ENCODE measurements at places on chromosomes 6 and 20.

- DNase-seq, result no peak
These were observed 28.4 kb downstream of the DPPA5 start for GRCh38 chr6:73325656-73326055.

DNA sequence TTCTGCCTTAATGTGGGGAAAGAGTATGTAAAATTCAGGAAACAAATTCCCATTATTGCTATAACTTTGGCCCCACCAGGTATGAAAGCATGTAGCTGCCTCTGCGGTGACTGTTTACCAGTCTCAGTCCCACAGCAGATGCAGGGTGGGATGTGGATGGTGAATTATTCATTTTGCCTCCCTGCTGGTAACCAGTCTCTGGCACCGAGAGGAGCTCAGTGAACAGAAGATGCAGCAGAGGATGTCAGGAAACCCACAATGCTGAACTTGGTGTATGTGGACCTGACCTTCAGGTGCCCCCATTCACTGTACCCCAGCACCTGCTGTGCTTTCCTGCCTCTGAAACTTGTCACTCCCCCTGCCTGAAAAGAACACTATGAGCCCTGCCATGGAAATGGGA is 8.8 kb upstream of the METTL24 start:
- DNase-seq, result no peak

DNA sequence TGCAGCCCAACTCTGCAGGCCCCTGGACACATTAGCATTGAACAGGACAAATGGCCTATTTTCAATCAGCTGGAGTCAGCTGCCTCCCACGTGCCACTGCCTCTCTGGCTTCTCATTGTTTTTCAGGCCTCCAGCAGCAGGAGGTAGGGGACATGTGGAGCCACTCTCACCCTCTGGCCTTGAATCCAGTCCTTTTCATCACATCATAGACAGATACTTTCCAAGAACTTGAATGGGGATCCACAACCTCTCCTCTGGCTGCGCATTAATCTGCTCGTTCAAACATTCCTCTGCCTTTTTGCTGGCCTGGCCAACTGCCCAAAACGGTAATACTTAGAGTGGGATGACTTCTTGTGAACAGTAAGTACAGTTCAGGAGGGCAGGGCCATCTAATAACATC is 592.3 kb downstream of the PKHD1 start:
- no peak for DNase-seq

GRCh38 chr20:23009636-23010035 is 25.5 kb upstream of the SSTR4 start:
- DNase-seq, result no peak

- DNase-seq, result no peak
These were observed 255.1 kb downstream of the RNGTT start for GRCh38 chr6:88708197-88708744.

- DNase-seq, result no peak
These were observed 220.3 kb downstream of the ALDH8A1 start for GRCh38 chr6:134729561-134729960.

GRCh38 chr6:88843040-88843439 is 120.4 kb downstream of the RNGTT start:
- no peak for DNase-seq

- DNase-seq, result no peak
These were observed 131.6 kb downstream of the OGFRL1 start for GRCh38 chr6:71420095-71420692.

DNA sequence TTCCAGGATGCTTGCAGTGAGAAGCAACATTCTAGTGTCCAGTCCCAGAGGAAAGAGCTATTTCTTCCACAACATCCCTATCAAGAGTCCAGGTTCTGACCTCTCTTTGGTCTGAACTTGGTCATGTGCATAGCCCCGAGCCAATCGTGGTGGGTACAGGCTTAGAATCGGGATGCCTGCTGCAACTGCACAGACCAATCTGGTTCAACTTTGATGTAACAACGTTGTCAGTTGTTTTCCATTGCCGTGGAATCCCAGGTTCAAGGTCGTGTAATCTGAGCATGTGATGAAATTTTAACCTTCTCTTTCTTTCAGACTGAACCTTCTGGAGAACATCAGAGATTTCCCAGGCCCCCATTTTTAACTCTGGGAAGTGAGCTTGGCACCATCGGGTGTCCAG is 130.5 kb downstream of the ANKRD60 start:
- DNase-seq, result no peak

GRCh38 chr6:40075056-40075590 is 140.9 kb upstream of the MOCS1 start:
- no peak for DNase-seq

GRCh38 chr6:52213127-52213526 is 27.0 kb downstream of the IL17A start:
- no peak for DNase-seq

GRCh38 chr6:159762681-159763293 is 942 bp downstream of the ACAT2 start:
- DNase-seq, result no peak

GRCh38 chr20:47506850-47507249 is 5.2 kb downstream of the NCOA3 start:
- DNase-seq, result no peak

GRCh38 chr6:63269470-63269869 is 50.3 kb downstream of the LGSN start:
- no peak for DNase-seq

GRCh38 chr20:53613748-53614147 is 20.1 kb upstream of the ZNF217 start:
- no peak for DNase-seq

DNA sequence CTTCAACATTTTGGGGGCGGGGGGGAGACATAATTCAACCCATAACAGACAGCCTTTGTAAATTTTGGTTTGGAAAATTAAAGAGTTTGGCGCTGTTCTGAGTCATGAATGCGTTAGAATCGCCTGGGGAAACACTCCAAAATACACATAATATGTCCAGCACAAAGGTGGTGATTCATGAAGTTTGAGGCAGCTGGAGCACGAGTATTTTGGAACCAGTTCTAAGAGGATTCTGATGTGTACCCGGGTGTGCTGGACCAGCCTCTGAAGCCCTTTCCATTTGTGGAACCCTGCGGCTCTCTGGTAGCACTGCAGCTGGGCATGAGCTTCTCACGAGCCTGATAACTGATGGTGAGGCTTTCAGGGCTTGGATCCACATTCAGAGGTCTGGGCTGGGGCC is 4.7 kb downstream of the GMPR start:
- no peak for DNase-seq

GRCh38 chr6:8651998-8652397 is 216.7 kb upstream of the SLC35B3 start:
- DNase-seq, result no peak
